ENCODE measurements at places on chromosomes 16 and 17.

DNA sequence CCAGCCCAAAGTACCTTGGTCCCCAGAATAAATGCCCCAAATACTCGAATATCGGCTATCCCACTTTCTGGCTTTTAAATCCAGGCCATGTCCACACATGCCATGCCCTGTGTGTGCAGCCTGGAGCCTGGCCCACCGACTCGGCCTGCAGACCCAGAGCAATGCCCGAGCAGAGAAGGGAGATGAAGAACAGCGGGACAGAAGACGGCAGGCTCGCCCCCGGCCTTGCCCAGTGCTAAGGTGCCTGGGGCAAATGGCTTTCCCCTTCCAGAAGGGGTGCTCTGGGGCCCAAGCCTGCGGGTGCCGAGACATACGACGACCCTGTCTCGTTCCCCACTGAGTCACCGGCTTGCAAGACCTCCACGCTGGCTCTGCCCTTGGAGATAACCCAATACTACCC is 8.0 kb downstream of the CLUH start:
- no peak for DNase-seq

GRCh38 chr17:81402981-81403467 is 7.8 kb downstream of the BAHCC1 start:
- peak; percentile 59 for DNase-seq

GRCh38 chr17:37083456-37083855 is 134.7 kb downstream of the AATF start:
- DNase-seq = no peak

- DNase-seq = no peak
Observed at GRCh38 chr17:67246653-67247415, 1.8 kb upstream of the HELZ start.

- no peak for DNase-seq
Observed at GRCh38 chr17:78559749-78560368, 17.3 kb downstream of the DNAH17 start.

- no peak for DNase-seq
Observed at GRCh38 chr17:13919818-13920217, 149.5 kb upstream of the COX10 start.

GRCh38 chr17:76354747-76355310 is 1.1 kb upstream of the PRPSAP1 start:
- DNase-seq = no peak

- peak; percentile 26 for DNase-seq
Observed at GRCh38 chr17:72510351-72511016, 389.7 kb downstream of the SOX9 start.

- DNase-seq = no peak
Observed at GRCh38 chr16:11605891-11606290, 19.2 kb upstream of the LITAF start.

GRCh38 chr16:30780549-30780948 is 6.5 kb downstream of the ZNF629 start:
- no peak for DNase-seq

DNA sequence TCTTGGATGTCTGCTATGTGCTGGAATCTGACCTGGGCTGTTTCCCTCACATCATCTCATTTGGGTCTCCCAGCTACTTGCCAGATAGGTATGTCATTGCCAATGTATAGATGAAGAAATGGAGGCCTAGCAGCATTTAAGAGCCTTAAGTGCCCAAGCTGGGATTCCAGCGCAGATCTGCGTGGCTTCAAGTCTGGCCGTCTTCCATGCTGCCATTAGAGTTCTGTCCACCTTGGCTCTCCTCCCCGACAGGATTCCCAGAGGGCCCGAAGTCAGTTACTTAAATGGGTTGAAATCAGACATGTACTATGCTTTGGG is 33.0 kb upstream of the CCR7 start:
- no peak for DNase-seq

GRCh38 chr17:61452301-61453290 is at the start of gene TBX4:
TSS of gene TBX4 (plus strand) at chr17:61452422. CDS start at chr17:61456491, 4,069 bp downstream.
- peak; percentile 67 for DNase-seq

GRCh38 chr17:77045441-77046041 is 95.2 kb upstream of the SEC14L1 start:
- no peak for DNase-seq

- no peak for DNase-seq
Observed at GRCh38 chr17:48014595-48015111, 22.9 kb downstream of the COPZ2 start.

DNA sequence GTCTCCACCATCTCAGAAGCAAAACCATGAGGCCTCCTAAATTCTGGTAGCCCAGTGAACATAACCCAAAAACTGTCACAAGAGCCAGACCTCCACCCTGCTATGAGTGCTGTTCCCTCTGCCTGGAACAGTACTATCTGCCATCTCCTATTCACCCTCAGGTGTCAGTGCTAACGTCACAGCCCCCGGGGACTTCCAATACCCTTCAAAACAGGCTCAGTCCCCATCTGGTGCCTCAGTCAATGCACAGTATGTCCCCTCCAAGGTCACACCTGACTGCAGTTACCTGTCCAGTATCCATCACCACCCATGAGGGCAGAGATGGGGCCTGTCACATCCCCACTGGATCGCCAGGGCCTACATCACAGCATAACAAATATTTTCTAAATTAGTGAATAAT is 11.5 kb downstream of the CREBBP start:
- no peak for DNase-seq

- no peak for DNase-seq
Observed at GRCh38 chr17:72643575-72644216, 448.8 kb downstream of the SLC39A11 start.

GRCh38 chr16:86925067-86925791 is 346.9 kb downstream of the FOXL1 start:
- peak; percentile 56 for DNase-seq

DNA sequence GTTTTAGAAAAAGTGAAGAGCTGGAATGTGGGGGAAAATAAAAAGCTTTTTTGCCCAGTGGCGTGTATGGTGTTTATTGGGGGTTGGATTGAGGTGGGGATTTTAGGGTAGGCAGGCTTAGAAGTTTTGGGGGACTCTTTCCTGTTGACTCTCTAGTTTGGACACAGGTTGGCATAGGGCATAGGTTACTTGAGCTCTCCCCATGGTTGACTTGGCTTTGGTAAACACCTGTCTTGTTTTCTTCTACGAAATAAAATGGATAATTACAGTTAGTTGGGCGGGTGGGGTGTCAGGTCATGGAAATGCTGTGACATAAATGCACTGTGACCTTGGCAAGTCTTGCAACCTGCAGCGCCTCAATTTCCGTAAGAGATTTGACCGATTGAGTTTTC is 680 bp upstream of the TAOK2 start:
- peak; percentile 1 for DNase-seq

GRCh38 chr17:10092595-10092994 is 105.8 kb downstream of the GAS7 start:
- no peak for DNase-seq

GRCh38 chr17:5624211-5624610 is 39.9 kb upstream of the NLRP1 start:
- DNase-seq = no peak

DNA sequence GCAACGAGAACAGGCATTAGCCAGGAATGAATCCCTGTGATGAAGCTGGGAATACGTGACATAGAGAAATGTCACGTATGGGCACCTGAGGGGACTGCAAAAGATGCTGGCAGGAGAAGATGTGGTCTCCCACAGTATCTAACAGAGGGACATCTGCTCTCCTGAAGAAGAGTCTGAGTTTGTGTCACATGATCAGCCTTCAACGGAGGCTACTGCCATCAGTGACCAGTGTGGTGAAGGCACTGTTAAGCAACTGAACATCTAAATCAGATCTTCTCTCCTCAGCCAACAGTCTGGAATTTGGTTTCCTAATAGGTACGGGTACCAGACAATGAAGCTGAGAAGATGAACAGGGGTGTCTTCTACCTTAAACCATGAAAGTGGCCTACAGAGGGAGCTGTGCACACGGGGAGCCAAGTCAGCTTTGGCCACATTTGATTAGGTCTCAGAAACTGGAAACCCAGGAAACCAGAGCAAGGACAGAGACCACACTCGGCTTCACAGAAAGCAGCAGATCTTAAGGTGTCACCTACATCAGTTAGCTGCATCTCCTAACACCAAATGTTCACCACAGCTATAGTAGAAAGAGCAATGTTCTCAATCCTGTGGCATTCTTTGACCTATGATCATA is 41.8 kb downstream of the BRD7 start:
- no peak for DNase-seq

- no peak for DNase-seq
Observed at GRCh38 chr17:2089021-2089422, 34.1 kb downstream of the HIC1 start.

DNA sequence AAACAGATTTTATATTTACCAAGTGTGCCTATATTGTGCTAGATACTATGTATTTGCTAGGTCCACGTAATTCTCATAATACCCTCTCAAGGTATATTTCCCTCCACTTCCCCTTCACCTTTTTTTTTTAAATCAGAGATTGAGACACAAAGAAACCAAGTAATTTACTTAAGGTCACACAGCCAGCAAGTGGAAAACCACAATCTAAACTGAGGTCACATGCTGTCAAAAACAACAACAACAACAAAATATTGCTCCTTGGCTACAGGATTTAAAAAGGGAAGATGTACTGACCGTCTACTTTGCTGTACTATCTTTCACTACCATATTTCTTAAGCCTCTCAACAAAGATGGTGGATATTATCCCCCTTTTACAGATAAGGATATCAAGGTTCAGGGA is 15.8 kb downstream of the BLMH start:
- no peak for DNase-seq

DNA sequence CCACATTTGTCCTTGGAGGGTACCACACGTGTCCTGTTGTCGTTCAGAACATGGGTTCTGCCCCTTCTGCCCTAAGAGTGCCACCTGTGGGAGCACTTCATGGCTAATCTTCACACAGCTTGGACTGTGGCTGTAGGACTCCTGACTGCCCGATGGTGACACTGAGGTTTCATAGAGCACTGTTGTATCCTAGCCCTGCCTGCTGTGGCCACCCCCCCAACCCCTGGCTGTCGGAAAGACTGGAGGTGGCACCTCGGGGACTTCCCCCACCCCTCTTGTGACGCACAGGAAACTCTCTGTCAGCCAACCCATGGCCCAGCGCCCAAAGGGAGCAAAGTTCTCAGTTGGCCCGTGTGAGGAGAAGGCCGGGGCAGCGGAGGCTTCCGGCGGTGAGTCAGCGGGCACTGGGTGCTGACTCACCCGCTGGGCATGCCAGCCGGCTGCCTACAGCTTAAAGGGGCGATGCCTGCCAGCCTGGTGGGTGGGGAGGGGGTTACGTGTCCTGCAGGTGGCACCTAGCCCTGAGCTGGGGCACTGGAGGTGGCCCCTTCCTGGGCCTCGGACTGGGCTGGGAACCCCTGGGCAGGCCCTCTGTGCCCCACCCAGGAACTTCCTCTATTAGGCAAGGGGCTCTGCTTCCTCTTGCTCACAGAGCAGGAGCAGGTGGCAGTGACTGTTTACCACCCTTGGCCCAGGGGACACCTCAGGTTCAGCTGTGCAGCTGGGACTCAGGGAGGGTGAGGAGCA is 3.4 kb downstream of the MAP2K3 start:
- peak; percentile 91 for DNase-seq

GRCh38 chr16:50665128-50665878 is 15.8 kb downstream of the SNX20 start:
- peak; percentile 84 for DNase-seq

- peak; percentile 74 for DNase-seq
Observed at GRCh38 chr17:32519228-32520103, 32.7 kb downstream of the CDK5R1 start.

DNA sequence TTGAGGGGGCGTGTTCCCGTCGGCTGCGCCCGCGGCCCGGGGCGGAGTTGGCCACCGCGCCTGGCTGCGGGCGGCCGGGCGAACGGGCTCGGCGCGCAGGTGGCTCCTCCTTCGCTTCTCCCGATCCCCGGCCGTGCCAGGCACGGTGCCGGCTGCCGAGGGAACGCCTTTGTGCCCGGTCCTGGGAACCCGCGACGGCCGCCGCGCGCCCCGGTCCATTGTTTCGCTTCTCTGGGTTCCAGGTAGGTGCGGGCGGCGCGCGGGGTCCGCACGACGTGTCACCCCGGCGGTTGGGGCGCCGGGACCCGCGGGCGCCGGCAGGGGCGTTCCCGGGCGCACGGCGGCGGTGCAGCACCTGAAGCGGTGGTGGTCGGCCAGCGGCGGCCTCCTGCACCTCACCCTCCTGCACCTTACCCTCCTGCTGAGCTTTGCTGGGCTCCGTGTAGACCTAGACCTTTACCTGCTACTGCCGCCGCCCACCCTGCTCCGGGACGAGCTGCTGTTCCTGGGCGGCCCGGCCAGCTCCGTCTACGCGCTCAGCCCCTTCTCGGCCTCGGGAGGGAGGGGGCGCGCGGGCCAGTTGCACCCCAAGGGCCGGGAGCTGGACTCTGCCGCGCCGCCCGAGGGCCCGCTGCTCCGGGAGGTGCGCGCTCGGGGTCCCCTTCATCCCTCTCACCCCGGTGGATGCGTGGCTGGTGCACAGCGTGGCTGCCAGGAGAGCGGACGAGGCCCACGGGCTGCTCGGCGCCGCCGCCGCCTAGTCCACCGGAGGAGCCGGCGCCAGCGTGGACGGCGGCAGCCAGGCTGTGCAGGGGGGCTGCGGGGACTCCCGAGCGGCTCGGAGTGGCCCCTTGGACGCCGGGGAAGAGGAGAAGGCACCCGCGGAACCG is 99.9 kb downstream of the EFCAB13 start:
- DNase-seq = peak; percentile 30

GRCh38 chr17:4708436-4708835 is 2.0 kb upstream of the ARRB2 start:
- DNase-seq = no peak

DNA sequence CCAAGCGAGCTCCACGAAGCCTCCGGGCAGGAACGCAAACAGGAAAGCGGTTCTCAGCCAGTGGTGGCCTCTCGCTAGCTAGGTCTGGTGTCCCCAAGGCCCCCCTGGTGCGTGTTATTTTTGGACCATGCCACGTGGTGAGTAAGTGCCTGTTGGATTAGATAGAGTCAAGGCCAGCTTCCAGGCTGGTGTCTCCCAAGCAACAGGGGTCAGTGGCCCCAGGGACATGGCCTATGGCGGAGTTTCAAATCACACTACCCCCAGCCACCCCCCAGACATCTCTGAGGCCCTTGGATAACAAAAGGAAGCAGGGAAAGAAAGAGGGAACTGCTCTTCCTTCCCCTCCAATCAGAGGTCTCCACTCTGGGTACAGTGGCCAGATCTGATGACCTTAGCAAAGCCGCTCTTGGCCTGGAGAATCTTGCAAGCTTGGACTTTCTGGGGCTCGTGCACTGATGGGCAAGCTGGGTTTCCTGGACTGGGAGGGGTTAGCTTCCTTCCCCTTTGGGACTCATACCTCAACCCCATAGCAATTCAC is 58.2 kb downstream of the MAF start:
- no peak for DNase-seq

GRCh38 chr17:34606763-34607162 is 27.4 kb downstream of the TMEM132E start:
- DNase-seq = no peak

DNA sequence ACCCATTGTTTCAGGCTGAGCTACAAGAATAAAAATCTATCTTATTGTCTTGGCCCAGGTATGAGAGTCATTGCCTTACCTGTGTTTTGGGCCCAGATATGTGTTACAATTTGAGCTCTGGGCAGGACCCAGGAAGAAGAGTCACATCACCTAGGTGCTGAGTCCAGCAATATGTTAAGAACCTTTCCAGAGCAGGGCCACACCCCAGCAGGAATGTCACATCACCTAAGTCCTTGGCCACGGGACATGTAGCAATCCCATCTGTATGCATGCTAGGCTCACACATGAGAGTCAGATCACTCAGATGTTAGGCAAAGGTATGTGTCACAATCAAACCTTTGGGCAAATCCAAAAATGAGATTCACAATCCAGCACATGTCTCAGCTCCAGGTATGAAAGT is 2103.5 kb downstream of the TP53TG3F start:
- DNase-seq = no peak

GRCh38 chr17:61209106-61209439 is 190.6 kb upstream of the TBX2 start:
- no peak for DNase-seq
